ENCODE measurements at places on chromosomes 2 and 18.

DNA sequence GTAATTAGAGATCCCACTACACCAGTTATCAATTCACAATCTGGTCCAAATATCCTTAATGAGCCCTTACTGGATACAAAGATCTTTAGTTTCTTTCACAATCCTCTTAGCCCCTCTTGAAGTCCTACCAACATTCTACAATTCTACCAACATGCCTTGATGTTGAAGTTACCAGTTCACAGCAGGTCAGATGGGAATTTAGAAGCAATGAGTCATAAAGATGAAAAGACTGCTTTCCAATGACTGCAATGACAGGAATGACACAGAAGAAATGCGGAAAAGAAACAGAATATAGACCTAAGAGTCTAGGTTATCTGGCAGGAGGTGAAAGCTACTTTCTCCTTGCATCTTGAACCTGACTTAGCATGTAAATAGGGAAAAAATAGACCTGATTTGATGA, 24.5 kb downstream of the RTTN start:
- DNase-seq: no peak

DNA sequence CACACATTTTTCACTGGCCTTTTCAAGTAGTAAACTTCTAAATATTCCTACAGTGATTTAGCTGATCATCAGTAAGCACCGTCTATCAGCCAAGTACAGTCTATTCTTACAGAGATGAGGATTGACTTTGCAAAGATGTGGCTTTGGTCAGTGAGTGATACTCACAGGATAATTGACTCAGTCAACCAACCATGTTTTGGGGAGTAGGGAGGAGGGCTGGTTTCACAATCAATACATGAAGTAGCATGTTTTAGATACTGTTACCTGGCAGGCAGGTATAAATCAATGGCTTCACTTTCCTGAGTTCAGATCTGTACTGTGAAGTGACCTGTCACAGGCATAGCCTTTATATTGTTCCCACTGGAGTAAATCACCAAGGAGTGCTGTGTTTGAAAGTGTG, 27.2 kb downstream of the OSBPL6 start:
- DNase-seq: no peak

DNA sequence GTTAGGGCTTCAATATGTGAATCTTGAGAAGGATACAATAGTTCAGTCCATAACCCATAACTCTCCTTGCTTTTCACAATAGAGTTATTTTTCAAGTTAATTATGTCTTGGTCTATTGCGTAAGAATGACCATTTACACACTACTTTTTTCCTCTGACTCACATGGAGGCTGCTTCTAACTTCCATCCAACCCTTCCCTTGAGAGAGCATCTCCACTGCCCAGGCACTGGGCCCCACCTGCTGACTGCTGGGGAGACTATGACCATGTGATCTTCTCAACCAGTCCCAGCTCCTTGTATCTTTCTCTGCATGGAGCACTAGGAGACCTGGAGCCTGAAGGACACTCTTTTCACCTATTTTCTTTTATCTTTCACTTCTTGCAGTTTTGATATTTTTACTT, 251.5 kb downstream of the GPD2 start:
- no peak for DNase-seq

GRCh38 chr2:182980115-182980514, 58.1 kb downstream of the NCKAP1 start:
- no peak for DNase-seq

DNA sequence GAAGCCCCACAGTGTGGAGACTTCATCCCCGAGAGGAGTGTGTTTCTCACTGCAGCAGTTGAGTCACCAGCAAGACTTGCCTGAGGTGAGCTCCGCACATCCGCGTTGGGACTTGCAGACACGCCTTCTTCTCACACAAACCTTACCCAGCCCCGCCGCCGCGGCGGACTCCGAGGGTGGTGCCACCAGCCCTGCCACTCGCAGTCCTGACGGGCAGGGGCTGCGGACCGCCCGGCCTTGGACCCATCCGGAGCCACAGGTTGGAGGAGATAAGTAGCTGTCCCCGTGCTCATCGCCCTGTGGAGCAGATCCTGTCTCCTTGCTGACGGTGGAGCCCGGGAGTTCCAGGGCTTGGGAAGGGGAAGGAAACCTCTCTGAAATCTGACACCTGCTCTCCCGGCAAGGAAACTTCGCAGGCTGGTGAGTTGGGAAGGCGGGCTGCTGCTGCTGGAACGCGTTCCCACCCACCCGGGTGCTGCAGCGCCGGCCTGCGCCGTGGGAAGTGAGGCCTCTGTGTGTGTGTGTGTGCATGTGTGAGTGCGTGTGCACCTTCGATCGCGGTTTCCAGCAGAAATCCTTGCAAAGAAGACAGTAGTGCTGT, at the start of gene RAB27B:
RAB27B (plus strand) TSS at position 197 of the 601 bp plus-strand sequence. CDS start 49,109 bp downstream, outside the sequence.
- DNase-seq: peak; percentile 82

- DNase-seq: no peak
These were observed 134.4 kb downstream of the COL4A4 start for GRCh38 chr2:227029426-227030105.

DNA sequence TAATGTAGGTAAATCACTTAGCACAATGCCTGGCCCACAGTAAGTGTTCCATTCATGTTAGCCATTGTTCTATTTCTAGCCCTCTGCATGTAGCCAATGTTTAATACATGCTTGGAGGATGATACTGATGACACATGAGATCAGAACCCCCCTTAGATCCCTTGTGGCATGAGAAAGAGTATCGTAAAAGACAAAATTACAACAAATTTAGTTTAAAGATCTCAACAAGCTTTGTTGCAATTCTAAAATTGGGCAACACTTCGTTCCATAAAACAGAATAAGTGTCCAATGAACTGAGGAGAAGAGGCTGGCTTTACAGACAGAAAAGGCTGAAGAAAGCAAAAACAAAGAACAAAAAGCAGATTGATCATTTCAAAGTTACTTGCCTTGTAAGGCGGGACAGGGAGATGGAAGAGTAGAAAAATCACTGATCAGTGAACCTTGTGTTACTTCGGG, 148.7 kb upstream of the SLC1A4 start:
- DNase-seq: no peak

GRCh38 chr2:25373269-25373981, 31.7 kb upstream of the DNMT3A start:
- peak; percentile 54 for DNase-seq

- DNase-seq: no peak
These were observed 100.8 kb upstream of the KCTD1 start for GRCh38 chr18:26649193-26649543.

DNA sequence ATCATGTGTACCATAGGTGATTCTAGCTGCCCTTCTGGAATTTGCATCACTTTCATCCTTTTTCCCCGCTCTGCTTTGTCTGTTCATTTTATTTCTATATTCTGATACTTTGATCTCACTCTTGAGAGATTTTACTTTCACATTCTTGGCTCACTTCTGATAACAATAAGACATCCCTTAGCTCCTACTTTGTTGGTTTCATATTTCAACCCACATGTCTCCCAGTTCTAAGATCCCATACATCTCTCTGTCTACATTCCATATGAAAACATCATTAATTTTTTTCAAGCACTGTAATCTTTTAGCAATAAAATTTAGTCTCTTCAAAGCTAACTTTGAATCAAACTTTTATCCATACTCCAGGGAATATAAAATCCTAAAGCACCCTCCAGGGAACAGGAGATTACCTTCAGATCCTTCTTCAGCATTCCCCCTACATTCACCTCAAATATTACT, 75.6 kb downstream of the COL3A1 start:
- DNase-seq: no peak

DNA sequence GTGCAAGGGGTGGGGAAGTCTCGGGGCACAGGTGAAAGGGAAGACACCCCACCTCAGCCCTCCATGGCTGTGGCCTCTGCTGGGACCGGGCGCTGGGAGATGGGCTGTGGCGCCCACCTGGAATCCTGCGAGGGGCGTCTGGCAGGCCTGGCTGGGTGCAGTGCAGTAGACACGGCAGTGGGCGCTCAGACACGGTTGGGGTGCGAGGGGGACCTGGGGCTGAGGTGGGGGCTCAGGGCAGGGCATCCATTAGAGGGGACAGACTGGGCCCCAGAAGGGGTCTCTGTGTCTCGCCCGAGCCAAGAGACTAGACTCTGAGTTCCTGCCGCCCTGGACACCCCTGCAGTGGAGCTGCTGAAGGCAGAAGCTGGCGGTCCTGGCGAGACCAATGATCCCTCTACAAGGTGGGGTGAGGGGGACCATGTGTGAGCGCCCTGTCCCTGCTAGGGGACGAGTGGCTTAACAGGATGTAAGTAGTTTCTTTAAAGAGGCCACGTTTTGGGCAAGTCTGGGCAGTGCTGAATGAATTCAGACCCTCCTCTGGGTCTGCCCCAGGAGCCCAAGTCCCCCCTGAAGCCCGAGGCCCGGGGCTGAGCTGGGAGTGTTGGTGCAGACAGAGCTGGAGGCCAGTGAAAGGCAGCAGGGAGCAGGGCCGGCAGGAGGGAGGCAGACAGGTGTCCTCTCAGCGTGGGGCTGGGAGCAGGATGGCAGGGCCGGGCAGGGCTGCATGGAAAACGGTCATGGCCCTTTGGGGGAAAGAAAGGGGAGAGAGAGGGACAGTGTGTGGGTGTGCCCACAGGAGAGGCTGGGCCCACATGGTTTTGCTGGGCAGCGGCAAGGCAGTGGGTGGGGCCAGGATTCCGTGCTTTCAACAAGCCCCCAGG, 57.2 kb downstream of the HS6ST1 start:
- DNase-seq: no peak

GRCh38 chr18:79394534-79395307, 1.0 kb upstream of the NFATC1 start:
- DNase-seq: peak; percentile 93
